SK-N-DZ (cell line): ENCODE measurements at places on chromosomes 13 and 19.

DNA sequence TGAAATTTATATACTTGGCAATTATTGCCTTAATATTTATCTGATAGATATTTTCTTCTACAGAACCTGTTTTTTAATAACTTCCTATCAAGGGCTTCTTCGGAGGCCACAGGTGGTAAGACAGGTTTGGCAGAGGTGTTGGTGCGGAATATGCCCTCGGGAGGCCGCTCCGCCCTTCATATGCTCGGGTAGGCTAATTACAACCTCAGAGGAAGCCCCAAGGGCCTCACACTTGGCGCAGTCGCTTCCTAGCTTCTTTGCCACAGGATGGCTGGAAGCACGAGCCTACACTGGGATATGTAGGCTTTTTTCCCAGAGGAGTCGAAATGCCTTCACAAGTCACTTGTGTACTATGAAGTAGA is 68.8 kb downstream of the LMO7 start:
- no peak for DNase-seq

DNA sequence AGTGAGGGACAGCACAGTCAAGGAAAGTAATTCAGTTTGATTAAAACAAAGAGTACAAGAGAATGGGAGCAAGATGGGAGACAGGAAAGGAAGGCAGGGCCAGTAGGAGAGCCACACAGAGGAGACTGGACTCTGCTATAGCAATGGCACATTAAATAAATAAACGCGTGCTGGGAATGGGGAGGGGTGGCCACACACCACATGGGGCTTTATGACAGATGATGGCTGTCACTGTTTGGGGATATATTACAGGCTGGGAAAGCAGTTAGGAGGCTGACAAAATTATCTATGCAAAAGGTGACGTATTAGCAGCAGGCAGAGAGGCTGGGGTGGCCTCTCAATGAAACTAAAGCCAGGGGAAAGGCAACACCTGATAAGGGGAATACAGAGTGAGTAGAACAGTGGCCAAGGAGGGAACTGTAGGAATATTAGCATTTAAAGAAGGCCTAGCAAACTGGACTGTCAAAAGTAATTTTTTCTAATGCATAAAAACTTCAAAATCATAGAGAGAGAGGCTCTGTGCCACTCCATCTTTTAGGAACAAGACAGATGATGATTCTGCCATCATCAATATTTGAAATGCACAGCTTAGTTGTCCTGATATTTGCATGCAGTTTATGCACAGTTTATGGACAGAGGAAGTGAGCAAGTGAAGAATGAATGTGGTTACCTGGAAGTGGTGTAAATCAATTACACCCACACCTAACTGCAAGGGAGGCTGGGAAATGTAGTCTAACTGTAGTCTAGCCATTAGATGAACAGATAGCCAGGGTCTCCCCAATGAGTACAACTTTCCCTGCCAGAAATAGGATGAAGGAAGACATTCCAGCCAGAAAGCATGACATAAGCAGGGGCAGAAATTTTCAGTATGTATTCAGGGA is 346.5 kb downstream of the FOXO1 start:
- DNase-seq: no peak

DNA sequence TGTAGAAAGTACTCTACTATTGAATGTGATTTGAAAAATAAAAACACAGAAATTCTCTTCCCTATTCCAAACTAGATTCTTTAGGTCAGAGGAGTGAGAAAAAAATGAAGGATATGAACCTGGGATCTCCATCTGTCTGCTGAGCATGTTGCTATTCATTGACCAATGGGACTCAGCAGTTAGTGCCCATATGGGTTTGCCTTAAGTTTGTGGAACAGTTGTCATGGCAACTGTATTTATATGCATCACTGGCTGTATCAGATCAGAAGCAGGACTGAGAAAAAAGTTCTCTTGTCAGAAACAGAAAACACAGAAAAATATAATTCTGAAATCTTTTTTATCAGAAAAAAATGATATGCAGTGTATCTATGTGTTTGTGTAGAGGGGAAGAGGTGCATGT is 73.3 kb upstream of the ATXN8OS start:
- no peak for DNase-seq

DNA sequence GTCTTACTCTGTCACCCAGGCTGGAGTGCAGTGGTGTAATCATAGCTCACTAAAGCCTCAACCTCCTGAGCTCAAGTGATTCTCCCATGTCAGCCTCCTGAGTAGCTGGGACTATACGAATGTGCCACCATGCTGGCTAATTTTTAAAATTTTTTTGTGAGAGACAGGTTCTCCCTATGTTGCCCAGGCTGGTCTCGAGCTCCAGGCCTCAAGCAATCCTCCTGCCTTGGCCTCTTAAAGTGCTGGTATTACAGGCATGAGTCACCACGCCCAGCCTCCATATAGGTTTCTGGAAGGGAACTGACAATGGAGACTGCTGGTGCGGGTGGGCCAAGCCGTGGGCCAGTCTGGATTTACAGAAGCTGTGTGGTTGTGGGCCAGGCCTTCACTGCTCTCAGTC is 189.2 kb downstream of the URI1 start:
- no peak for DNase-seq

DNA sequence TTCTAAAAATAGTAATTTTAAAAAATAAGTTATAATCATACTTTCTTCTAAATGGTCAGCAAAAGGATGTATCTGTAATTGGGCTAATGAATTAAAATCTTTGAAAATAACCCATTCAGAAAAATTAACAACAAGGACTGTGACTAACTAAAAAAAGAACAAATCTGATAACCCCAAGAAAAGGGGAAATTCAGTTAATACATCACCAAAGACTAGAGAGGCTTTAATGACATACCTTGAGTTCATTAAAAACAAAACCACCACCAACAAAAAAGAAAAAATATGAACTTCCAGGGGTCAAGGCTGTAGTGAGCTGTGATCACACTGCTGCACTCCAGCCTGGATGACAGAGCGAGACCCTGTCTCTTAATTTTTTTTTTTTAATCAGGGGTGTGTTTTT is 121.8 kb downstream of the TBC1D4 start:
- no peak for DNase-seq

- DNase-seq: no peak
Observed at GRCh38 chr13:76778853-76779252, 107.4 kb downstream of the KCTD12 start.

DNA sequence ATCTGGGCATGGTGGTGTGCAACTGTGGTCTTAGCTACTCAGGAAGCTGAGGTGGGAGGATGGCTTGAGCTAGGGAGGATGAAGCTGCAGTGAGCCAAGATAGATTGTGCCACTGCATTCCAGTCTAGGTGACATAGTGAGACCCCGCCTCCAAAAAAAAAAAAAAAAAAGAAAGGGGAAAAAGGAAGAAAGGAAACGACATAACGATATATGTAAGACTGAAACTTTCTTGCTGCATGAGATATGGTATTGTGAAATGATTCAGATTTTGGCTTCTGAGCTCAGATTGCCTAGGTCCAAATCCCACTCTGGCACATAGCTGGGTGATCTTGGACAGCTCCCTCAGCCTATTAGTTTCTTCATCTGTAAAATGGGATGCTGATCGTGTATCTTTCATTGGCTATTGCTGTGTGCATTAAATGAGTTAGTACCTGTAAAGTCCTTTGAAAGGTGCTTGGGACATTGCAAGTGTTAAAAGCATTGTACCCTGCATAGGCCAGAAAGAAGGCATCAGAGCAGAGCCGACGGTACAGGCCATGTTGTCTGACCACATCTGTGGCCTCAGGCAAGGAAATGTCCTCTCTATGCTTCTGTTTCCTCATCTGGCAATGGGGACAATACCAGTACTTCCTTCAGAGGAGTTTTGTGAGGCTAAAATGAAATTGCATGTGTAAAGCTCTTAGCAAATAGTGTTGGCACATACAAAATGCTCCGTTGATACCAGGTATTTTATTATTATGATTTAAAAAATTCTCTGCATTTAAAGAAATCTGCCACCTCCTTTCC is 32.6 kb upstream of the SLC46A3 start:
- DNase-seq: no peak

GRCh38 chr13:43475140-43475539 is 311.6 kb downstream of the ENOX1 start:
- DNase-seq: no peak

DNA sequence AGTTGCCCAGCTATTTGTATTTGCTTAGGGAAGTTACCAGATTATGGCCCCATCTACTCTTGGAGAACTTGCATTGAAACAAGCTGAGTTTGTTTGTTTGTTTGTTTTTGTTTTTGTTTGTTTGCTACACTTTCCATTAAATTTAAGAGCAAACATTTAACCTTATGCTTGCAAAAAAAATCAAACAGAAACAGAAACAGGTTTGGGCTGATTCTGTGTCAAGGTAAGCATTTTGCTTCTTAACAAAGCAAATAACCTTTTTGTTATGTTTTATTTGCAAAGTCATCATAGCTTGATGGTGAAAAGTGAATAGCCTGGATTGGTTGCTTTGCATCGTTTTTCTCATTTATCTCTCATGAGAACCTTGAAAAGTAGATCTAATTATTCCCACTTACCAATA is 531.8 kb downstream of the EFNB2 start:
- no peak for DNase-seq

DNA sequence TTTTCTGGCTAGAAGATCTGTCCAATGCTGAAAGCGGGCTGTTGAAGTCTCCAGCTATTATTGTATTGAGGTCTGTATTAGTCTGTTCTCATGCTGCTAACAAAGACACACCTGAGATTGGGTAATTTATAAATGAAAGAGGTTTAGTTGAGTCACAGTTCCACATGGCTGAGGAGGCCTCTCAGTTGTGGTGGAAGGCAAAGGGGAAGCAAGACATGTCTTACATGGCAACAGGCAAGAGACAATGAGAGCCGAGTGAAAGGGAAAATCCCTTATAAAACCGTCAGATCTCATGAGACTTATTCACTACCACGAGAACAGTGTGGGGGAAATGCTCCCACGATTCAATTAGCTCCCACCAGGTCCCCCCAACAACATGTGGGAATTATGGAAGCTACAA is 980.4 kb downstream of the SLITRK5 start:
- no peak for DNase-seq

- no peak for DNase-seq
Observed at GRCh38 chr13:71477735-71478134, 389.3 kb downstream of the DACH1 start.

- no peak for DNase-seq
Observed at GRCh38 chr19:7738023-7738422, 6.1 kb upstream of the CLEC4G start.

DNA sequence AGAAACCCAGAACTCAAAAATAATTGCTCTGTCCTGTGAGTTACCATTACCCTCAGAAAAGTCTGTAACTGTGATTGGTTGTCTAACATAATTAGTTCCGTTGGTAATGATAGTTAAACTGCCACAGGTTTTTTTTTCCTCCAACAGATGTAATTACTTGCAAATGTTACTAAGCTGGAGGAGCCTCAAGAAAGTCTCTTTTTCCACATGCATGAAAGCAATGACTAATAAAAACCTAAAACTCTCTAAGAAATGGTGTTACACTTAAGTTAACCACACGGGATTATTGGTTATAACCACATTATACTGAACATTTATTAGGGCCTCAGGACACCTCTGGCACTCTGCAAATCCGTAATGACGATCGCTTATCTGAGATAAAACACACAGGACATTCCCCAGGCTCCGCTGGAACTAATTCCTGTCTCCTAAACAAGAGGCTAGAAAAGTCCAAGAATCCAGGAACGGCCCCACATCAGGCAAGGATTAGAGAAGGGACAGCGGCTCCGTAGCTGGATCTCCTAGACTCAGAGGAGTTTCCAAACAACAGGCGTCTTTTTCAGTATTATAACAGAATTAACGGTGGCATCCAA is 753 bp downstream of the ZNF235 start:
- peak; percentile 26 for DNase-seq
